ENCODE measurements at places on chromosomes 3 and 15. TPM values are rescaled to one million over a fixed set of nuclear protein-coding genes. Genes with fewer than 3 reads are reported as not detected.

The GOLGA8N gene
- total RNA-seq: 7.7 TPM

The LRTM1 gene
- not detected for total RNA-seq

The IL20RB gene
- total RNA-seq: 0.54 TPM

The LDHAL6B gene
- total RNA-seq: not detected

The SKOR1 gene
- total RNA-seq: 1.1 TPM

- no peak for DNase-seq
Observed at GRCh38 chr3:13200465-13200864, 127.2 kb upstream of the IQSEC1 start.

DNA sequence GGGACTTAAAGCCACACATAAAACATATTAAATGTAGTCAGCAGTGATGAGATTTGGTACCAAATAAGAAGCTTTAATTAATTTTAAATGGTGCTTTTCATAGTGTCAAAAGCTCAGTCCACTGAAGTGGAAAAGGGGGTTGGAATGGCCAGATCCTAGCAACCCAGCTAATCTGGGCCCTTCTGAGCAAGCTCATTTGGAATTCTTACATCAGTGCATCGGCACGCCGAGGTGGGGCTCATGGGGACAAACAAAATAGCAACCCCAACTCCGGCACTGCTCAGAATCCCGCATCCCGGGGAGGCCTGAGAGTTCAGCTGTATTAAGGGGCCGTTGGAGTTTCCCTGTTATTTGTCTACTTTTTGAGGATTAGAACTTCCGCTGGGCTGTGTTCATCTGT, 526.4 kb downstream of the SOX2 start:
- peak; percentile 65 for DNase-seq

- DNase-seq: no peak
Observed at GRCh38 chr15:51263116-51263515, 75.3 kb downstream of the CYP19A1 start.

- no peak for DNase-seq
Observed at GRCh38 chr3:134337511-134338200, 36.6 kb downstream of the AMOTL2 start.

GRCh38 chr3:39277893-39278615, 1.8 kb downstream of the CX3CR1 start:
- no peak for DNase-seq

GRCh38 chr3:177251755-177252154, 54.5 kb upstream of the TBL1XR1 start:
- no peak for DNase-seq

DNA sequence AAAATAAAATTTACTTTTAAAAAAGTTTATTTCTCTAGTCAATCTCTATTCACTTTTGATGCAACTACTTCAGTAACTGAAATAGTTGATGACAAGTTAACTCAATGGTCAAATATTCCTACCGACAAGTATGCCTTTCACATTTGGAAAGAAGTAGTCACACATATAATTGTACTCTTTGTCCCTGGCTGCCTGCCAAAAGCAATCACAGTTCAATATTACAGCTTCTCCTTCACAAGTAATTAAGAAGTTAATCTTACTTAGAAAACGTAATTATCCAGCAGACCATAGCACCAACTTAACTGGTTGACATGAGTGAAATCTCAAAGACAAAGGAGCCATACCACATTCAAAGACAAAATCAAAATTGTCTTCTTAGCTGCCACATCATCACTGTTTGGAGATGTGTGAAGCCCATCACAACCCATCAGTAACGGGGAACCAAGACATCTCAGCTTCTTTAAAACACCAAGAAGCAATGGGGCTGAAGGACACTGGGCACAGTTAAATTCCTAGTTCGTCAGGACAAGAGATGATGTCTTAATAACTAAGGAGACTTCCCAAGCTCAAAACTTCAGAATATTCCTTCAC, 86.1 kb downstream of the PLCH1 start:
- DNase-seq: no peak

- no peak for DNase-seq
Observed at GRCh38 chr3:39781632-39782031, 27.8 kb upstream of the MYRIP start.

DNA sequence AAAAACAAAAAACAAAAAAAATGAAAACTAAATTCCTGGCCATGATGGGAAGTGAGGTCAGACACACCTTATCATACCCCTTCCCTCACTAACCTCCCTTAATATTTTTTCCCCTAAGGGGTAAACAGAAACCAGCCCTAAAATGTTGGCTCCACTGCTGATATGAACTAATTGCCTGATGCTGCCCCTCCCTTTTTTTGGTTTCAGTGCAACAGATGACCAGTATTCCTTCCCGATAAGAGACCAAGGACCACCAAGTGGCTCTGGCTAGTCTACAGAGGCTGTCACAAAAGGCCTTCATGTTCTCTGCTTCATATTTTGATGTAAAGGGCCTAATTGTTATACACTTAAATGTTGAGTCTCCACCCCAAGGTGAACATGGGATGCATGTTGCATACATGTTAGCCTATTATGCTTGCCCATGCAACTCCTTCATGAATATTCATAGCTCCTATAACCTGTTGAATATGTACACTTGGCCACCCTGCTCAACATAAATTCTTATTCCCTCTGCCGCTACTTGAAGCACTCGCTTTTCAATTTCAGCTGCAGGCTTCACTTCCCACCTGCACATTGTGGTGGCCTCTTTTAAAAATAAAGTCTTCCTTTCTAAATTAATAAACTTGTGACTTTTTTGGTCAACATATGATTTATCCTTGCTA, 12.3 kb upstream of the STAC start:
- DNase-seq: no peak

- DNase-seq: no peak
Observed at GRCh38 chr3:197420566-197420965, 122.2 kb upstream of the DLG1 start.

DNA sequence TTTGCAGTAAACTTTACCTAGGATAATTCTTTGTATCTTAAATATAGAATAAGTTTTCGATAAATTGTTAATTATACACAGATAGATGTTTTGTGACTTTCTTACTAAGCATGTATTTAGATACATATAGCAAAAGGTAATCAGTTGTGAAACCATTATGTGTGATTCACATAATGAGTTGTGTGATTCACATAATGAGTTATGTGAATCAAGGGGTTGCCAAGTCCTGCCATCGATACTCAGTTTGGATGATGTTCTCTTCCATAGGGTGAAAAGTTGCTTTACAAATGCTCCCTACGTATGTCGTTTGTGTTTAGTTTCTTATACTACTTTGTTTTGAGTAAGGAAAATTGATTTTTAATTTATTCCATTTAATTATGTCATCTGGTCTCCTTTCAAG, 682.1 kb downstream of the MECOM start:
- DNase-seq: no peak

GRCh38 chr15:64460724-64461720, 644 bp downstream of the ZNF609 start:
- peak; percentile 72 for DNase-seq

DNA sequence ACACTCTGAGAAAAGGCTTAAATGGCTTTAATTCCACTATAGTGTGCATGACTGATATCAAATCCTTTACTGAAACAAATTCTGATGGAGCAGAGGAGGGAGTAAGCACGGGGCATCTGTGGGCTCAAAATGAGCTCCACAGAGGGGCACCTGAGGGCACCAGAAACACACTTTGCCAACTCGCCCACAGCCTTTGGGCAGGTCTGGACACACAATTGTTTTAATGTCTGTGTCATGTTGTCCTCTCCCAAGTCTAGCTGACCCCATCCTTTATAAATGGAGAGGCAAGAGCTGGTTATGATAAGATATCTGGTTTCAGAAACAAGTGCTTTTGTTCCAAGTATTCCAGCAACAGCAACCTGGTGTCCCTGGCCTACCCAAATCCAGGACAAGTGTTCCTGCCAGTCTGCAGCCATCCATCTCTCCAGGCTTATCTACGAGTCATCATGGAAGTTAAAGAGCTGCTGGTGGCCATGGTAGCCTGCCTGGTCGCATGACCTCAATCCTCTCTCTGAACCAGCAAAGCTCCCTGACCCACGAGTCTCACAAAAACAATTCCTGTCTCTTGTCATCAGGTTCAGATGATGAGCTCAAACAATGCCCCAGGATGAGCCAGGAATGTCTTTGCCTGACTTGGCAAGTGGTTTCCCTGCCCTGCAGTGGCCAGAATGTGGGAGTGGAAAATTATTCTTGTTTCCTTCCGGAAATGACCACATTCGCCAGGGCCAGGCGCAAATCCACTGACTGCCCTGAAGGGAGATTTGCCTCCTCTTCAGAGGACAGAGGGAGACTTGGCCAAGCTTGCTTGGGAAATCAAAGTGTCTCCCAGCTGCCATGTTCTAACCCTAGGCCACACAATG, 64.4 kb upstream of the TPM1 start:
- DNase-seq: no peak

DNA sequence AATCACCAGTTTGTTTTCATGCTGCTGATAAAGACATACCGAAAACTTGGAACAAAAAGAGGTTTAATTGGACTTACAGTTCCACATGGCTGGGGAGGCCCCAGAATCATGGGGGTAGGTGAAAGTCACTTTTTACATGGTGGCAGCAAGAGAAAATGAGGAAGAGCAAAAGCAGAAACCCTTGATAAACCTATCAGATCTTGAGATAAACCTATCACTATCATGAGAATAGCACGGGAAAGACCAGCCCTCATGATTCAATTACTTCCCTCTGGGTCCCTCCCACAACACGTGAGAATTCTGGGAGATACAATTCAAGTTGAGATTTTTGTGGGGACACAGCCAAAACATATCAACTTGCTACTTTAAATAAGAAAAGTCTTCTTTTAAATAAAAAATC, 28.9 kb downstream of the CD200R1L start:
- no peak for DNase-seq

- no peak for DNase-seq
Observed at GRCh38 chr15:33027306-33028035, 167.0 kb downstream of the FMN1 start.
